Activated CD4-positive, alpha-beta T cell treated with anti-CD3 and anti-CD28 coated beads, Interleukin-2, amount 50 U/mL, for 4 hours (primary cell): ENCODE measurements at places on chromosomes 3 and 15.

GRCh38 chr3:195580744-195581443 lies 2.8 kb downstream of the APOD start:
- DNase-seq: no peak

GRCh38 chr15:22872936-22873701 lies 34.7 kb downstream of the NIPA2 start:
- DNase-seq: no peak

DNA sequence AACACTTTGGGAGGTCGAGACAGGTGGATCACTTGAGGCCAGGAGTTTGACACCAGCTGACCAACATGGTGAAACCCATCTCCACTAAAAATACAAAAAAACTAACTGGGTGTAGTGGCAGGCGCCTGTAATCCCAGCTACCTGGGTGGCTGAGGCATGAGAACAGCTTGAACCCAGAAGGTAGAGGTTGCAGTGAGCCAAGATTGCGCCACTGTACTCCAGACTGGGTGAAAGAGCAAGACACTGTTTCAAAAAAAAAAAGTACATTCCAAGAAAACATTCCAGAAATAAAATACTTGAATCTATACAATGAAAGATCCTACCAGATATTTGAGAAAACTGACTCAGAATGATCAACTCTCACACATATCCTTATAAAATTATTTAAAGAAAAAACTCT lies 30.4 kb downstream of the TFDP2 start:
- no peak for DNase-seq

DNA sequence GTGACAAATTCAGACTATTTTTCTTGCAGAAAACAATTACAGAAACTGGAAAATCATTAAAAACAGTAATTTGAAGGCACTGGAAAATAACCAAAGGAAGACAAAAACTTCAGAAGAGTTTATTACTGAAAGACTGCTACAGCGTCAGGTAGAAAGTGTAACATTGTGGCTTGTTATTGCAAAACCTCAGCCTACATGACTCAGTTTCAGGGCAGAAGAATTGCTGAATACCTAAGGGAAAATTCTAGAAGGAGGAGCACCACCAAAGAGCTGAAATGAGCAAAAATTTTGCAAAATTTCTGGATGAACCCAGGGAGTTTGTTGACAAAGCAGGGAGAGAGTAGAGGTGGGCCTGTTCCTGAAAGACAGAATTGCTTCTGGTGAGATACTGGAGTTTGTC lies 219.6 kb downstream of the C3orf38 start:
- no peak for DNase-seq

- DNase-seq: no peak
Measured at GRCh38 chr3:194871143-194871863, 185.6 kb downstream of the FAM43A start.

DNA sequence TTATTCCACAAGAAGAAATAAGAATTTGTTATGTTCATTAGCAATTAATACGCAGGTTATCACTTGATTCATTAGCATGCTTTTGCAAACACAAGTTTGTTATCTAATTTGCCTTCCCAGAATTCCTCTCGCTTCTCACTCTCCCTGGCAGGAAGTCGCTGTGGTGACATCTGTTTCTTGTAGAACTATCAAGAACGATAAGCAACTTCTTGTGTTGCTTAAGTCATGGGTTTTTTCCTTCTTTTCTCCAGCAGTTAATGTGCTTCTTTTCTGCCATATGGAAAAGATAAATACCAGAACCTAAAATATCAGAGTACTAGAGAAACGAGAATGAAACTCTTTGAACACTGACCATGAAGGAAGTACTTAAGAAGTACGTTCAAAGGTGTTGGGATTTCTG lies 99.8 kb upstream of the CHMP2B start:
- no peak for DNase-seq

- DNase-seq: no peak
Measured at GRCh38 chr15:89179966-89180875, 41.2 kb downstream of the RLBP1 start.

GRCh38 chr15:57227166-57227565 lies 149.1 kb upstream of the CGNL1 start:
- DNase-seq: no peak

DNA sequence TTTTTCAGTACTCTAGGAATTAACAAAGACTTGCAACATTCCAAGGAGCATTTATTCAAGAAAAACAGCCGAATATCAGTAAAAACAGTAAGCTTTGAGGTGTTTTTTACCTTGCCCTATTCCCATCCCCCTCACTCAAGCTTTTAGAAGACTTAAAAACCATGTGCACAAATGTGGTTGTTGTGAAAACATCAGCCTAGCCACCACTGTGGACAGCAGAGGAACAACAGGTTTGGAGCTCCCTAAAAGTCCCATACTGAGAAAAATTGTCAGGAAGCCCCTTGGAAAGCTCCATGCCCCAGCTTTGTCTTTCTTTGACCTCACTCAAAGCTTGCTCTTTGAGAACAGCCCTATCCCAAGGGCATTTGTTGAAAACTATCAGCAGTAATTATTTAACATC lies 34.7 kb upstream of the RSL24D1 start:
- no peak for DNase-seq

- no peak for DNase-seq
Measured at GRCh38 chr15:48592221-48592731, 53.2 kb downstream of the FBN1 start.

DNA sequence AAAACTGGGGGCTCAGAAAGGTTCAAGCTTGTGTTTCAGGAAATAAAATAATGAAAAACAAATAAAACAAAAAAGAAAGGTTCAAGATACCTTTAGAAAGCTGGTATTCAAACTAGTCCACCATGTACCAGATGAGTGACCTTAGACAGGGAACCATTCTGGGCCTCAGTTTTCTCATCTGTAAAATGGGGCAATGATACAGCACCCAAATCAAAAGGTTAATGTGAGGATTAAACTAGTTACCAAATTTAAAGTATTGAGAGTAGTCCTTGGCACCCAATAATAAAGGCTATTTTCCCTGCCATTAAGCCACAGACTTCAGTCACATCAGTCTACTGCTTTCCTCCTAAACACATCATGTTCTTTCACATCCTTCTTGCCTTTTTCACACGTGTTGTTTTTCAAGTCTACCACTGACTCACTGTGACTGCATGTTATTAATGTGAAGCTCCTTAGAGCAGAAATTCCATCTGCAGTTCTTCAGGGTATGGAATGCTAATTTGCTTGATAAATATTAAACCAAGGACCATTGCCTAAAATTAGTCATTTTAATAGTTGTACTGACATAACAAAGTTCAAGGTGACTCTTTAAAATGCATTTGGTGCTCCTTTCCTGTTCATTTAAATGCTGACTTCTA lies 19.9 kb downstream of the TAMM41 start:
- no peak for DNase-seq

DNA sequence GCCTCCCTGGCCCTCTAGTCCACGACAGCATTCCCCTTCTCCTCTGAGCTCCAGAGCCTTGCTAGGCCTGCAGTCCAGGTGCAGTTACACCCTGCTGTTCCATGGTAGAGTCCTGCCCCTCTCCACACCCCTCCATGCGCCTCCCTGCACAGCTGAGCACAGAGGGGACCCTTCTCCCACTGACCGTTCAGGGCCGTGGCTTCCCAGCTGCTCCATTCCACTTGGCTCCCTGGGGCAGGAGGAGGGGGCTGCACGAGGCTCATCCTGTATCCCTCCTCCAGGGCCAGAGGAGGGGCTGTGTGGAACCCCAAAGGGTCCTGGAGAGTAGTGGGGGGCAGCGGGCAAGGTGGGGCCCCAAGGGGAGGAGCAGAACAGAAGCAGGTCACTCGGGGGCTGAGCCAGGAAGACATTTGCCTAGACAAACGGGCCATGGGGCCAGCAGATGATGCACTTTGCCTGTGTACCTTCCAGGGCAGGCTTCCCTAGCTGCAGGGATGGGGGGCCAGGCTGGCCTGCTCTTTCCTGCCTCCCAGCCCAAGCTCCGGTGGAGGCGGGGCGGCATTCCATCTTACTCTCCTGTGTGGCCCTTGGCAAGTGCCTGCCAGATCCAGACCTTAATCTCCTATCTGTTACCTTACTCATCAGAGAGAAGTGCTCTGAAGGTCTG lies 20.7 kb upstream of the GOLGA6C start:
- DNase-seq: no peak

DNA sequence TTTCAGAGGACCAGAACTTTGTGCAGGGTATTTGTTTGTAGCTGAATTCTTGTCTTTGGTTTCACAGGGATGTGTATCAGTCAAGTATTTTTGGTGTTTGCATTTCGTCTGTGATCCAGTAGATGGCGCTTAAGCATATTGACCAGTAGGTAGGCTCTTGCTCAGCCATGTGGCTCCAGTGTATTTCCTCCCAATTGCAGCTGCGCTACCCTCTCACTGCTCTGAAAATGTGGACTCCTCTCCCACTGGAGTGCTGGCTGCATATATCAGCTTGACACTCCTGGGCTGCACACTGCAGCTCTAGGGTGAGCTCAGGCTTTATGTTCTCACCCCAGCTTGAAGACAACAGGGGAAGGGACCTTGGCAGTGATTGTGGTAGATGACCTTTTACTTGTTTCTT lies 1264.3 kb upstream of the ALCAM start:
- DNase-seq: no peak

- DNase-seq: no peak
Measured at GRCh38 chr15:68272721-68273271, 4.7 kb upstream of the FEM1B start.

- no peak for DNase-seq
Measured at GRCh38 chr3:111299192-111299615, 227.6 kb downstream of the NECTIN3 start.
